ENCODE measurements at places on chromosomes 5 and 9. TPM values are rescaled to one million over a fixed set of nuclear protein-coding genes. Genes with fewer than 3 reads are reported as not detected.

GRCh38 chr9:3532158-3532557 lies 6.4 kb upstream of the RFX3 start:
- no peak for DNase-seq

GRCh38 chr9:70159630-70160029 lies 99.1 kb upstream of the SMC5 start:
- DNase-seq = peak; percentile 16

The GLT6D1 gene
- not detected for total RNA-seq

DNA sequence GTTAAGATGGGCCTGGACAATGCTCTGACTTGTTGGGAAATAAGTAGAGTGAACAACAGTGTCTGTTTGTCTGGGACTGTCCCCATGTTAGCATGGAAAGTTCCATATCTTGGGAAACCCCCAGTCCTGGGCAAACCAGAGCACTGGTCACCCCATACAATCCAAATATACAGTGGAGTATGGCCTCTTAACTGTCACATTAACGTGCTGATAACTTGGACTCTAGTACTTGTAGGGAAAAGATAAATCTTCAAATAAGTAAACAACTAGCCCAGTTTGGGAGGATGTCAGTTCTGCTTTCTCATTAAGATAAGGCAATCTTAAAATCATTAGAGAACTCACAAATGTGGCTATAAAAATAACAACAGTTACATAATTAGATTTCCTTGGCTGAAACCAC lies 47.6 kb upstream of the JAK2 start:
- no peak for DNase-seq

The SLC25A2 gene
- total RNA-seq = not detected

GRCh38 chr9:126965077-126965476 lies 50.5 kb downstream of the RALGPS1 start:
- no peak for DNase-seq

DNA sequence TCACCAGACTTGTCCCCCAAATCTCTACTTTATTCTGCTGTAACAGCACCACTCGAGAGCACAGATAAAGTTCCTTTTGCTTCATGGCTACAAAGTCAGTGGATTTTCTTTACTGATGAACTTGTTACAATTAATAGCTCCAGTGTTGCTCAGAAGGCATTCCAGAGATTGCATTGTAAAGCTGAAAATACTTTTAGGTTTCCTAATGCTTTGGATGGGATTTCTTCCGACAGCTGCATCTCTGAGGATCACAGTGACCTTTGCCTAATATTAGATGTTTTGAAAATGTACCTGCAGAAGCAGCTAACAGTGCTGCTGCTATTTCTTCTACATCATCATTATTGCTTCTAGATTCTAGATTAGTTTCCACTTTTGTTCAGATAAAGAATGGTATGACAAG lies 58.8 kb upstream of the TMEM171 start:
- DNase-seq = no peak

DNA sequence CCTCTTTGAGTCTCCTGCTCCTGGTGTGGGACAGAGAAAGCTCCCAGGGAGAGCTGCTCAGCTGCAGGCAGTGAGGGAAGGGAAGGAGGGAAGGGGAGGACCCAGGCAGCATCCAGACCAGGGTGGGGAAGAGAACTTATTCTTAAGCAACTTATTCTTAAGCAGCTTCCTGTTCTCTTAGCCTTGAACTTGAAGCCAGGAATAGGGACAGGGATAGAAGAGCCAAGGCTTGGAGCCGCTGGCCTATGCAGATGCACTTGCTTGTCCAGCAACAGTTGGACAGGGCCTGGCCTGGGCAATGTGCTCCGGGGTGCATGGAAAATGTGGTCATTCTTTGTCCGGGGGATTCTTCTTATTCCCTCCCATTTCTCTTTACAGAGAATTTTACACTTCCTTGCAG lies 31.4 kb upstream of the SPTLC1 start:
- DNase-seq = no peak

- no peak for DNase-seq
Measured at GRCh38 chr5:66209794-66210193, 65.7 kb downstream of the SREK1 start.

GRCh38 chr9:16828340-16829281 lies 41.9 kb downstream of the BNC2 start:
- peak; percentile 7 for DNase-seq

The PCDHA6 gene
- total RNA-seq = not detected

DNA sequence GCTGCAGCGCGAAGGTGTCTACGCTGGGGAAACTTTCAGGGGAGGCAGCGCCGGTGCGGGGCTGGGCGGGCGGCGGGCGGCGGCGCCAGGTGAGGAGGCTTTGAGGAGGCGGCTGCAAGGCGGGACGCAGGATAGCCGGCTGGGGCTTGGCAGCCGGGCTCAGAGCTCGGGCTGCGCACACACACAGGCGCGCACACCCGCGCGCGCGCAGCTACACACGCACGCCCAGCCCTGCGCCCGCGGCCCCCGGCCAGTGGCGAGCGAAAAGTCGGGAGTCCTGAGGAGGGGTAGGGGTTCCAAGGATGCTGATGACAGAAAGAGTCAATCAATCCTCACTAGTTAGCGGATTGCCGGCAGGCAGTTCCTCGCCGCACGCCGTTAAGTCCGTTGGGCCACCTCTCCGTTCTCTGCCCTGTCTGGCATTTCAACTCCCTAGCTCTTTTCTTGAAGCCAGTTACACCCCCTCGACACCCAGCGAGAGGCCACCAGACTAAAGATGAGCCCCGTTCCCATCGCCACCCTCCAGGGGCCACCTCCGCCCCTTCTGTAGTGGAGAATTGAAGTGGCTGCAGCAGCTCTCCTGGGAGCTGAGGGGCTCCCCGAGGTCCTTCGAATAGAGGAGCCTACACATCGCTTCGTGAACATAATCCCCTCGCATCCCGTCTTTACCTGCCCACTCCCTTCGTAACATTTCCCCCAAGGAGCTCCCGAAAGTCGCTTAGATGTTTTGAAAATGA lies 1640.3 kb upstream of the C9orf72 start:
- DNase-seq = peak; percentile 10

The MUSK gene
- total RNA-seq = not detected

GRCh38 chr5:108862211-108862610 lies 114.5 kb downstream of the FER start:
- no peak for DNase-seq

- DNase-seq = no peak
Measured at GRCh38 chr5:10756549-10756948, 4.5 kb downstream of the DAP start.

GRCh38 chr5:177371120-177372033 lies 12.9 kb upstream of the SLC34A1 start:
- no peak for DNase-seq

DNA sequence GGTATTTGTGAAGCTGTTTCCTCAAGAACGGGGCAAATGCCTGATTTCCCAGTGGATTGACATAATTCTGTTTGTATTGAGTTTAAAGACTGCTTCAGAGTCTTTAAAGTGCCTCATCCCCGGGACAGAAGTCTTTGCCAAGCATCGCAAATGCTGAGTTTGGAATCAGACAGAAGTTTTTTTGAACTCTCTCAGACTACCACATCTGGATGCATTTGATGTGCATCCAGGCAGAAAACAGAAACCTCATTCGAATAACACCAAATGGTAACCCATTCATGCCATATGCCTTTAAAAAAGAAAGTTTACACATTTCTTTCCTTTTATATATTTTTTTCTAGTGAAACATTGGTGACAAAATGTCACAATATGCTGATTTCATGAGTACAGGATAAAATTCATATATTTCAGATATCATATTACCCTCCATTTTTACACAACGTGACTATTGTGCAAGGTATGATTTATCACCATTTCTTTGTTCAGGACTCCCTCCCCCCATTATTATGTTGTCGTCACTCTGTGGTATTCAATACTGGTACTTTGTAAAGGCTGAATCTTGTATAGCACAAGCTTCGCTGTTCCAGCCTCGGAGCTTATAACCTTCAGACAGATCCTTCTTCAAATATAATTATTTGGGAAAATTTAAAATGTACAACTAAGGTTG lies 91.1 kb downstream of the ZNF608 start:
- no peak for DNase-seq

DNA sequence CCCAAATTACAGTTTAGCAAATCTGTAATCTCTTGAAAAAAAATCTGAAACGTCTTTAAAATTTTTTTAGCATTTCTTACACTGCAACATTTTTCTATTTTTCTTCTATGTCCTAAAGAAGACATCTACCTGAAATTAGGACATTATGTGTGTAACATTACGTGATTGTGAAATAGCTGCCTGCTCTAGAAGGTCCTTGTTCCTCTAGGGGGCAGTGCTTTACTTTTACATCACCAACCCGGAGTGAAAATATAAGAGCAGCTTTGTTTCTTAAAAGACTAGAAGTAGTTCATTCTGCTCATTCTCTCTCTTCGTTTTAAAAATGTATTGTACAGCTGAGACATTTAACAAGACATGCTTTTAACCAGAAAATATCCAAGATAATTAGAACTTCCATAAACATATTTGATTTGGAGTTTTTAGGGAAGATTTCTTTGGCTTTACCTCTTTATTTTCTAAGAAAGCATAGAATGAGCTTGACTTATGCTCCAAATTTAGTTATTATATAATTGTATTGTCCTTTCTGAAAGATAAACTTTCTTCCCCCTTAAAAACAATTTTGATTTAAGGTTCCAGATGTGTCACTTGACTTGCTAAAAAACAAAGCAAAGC lies 48.1 kb upstream of the RIOK2 start:
- DNase-seq = peak; percentile 82

DNA sequence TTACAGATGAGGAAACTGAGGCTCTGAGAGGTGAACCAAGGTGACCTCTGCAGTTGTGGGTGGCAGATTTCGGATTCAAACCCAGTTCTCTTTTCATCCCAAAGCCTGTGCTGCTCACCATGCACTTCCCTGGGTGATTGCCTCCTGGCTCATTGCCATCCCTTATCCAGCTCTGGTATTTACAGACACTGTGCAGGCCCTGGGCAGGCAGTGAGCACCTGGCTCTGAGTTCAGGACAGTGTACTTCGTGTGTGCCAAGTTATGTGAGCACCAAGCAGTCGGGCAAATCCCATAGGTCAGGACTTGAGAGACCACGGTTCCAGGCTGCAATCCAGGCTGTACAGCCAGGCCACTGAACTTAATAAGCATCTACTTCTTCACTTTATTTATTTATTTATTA lies 1.4 kb downstream of the LRSAM1 start:
- no peak for DNase-seq

DNA sequence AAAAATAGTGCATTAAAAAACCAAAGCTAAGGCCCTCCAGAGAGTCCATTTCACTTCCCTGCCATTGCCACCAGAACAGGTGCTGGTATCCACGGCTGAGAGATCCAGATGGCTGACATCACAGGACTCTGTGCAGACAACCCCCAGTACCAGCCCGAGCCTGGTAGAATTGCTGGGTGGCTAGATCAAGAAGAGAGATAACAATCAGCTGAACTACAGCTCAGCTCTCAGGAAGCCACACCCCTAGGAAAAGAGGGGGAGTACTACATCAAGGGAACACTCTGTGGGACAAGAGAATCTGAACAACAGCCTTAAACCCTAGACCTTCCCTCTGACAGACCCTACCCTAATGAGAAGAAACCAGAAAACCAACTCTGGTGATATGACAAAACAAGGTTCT lies 73.8 kb upstream of the SLIT3 start:
- peak; percentile 34 for DNase-seq
